CD4-positive, alpha-beta T cell treated with Interleukin-17A for 1 hour (primary cell): ENCODE measurements at places on chromosomes 3 and 15.
A peak's percentile ranks its signal among the peaks of the same experiment; 100 is the strongest.

DNA sequence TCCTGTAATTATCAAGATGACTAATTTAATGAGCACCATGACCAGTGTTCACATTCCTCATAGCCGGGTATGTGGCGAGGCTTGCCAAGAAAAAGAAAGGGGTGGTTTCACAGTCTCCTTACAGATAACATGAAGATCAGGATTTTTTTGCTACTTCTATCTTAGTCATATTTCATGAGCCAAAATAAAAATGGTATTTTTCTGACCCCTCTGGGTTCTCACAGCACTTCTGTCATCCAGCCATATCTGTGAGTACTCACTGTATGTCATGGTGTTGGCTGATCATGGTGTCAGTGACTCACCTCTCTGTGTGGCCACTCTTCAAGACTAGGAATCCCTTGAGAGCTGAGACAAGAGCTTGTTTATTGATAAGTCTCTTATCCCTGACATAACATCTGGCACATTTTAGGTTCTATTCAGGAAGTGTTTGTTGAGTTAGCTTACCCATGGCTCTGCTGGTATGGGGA lies 130.5 kb upstream of the LMCD1 start:
- no peak for DNase-seq

- no peak for DNase-seq
Observed at GRCh38 chr3:112308151-112308911, 14.3 kb upstream of the SLC9C1 start.

- no peak for DNase-seq
Observed at GRCh38 chr3:142604940-142605339, 8.7 kb downstream of the PLS1 start.

DNA sequence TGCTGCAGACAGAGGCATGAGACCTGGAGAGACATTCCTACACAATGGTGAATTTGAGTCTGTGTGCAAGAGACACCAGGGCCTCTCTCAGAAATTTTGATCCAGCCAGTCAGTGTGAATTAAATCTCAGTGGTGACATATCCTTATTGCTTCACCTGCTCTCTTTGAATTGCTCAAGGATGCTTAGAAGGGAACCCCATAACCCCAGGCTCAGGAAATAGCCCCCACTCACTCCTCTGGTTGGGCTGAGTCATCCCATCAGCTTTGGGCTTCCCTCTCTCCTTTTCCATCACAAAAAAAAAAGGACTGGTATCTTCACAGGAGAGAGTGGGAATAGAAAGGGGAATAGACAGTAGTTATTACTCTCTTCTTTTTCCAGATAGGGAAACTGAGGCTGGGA lies 33.0 kb upstream of the LARS2 start:
- no peak for DNase-seq

DNA sequence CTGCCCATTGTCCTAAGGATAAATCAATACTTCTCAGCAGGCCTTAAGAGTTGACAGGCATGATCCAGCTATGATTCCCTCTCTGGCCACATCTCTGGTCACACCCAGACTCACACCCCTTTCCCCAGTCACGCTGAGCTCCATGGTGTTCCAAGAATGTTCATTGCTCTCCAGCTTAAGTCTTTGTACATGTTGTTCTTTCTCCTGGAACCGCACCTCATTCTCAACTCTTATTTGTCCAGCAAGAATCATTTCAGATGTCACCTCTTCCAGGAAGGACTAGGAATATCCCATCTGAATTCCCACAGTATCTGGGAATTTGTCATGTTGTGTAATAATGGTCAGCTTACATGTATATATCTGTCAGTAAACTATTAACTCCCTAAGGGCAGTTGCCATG lies 118.3 kb upstream of the GALNT15 start:
- no peak for DNase-seq

DNA sequence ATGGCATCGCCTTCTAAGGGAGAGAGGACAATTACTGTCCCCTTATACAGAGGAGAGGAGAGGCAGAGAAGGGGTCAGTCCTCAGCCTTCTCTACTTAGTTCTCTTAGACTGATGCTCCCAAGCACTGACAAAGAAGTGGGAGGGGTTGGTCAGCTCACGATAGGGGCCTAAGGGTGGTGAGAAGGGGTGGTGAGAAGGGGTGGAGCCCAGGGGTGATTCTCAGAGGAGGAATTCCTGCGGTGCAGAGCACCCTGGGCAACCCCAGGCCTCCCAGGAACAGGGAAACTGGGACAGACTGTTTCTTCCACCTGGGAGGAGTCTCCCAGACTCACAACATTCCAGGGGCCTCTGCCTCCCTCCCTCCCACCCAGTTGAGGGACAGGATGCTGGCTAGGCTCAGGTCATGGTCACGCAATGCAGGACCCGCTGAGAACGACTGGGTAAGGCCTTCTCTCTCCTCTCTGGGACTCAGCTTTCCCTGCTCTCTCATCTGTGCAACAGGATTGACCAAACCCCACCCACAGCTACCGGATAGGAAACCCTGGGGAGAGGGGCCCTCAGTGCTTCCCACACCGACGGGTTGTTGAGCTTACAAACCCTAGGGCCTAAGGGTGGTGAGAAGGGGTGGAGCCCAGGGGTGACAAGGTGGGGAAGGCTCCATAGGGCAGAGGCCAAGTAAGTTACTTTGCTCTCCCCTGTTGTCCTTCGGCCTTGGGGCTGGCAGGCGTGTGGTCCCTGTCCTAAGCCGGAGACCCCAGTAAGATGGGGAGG lies 1.5 kb downstream of the TPRA1 start:
- no peak for DNase-seq

DNA sequence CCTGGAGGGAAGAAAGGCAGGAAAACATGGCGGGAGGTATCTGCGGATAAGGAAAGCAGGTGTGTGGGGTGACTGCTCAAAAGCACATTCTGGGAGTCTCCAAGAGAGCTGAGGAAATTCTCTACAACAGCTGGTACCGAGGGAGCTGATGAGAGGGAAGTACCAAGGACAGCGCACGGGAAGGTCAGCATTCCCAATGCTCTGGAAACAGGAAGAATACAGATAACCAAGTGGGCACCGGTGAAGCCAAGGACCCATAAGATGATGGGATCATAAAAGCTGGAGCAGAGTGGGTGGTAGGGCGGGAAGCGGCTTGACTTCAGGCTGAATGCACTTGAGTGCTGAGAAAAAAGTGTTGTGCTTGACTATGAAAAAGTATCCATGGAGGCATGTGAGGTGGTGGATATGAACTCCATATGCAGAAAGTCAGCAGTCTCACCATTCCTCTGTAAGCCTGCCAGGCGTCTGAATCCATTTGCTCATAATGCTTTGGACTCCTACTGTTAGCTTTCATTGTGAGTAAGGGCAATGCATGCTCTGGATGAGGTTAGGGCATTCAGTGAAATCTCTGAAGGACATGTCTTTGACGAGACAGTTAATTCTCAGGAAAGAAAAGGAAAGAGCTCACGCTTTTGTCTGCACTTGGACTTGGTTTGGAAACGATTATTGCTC lies 215.5 kb downstream of the NR1D2 start:
- no peak for DNase-seq

DNA sequence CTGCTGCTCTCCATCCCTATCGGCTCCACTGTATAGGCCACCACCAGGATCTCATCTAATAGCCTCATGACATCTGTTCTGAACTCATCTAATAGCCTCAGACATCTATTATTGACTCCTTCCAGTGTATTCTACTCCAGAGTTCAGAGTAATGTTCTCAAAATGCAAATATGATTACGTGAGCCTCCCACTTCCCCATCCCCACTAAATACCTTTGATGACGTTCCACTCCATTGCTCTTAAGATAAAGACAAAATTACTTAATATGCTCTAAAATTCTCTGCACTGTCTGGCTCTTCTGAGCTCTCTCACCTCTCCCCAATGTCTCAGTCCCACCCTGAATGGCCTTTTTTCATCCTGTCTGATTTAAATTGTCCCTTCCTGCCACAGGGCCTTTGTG lies 94.7 kb downstream of the SAMMSON start:
- no peak for DNase-seq

DNA sequence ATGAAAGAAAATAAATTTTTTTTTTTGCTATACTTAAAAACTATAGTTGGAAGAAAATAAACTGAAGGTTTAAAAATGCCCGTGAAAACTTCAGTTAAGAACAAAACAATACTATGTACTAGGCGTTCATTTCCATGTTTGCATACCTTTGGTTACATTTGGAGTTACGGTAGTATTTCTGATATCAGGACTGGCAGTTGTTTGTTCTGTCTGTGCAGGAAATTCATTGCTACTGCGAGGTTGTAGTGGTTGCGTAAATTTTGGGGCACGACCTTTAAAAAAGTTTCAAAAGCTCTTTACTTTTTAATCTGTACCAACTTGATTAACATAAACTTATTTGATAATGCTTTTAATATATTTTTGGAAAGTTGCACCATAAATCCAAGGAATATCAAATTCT lies 47.9 kb downstream of the ST3GAL6 start:
- DNase-seq: no peak

GRCh38 chr3:121793078-121793477 lies 41.8 kb downstream of the IQCB1 start:
- DNase-seq: no peak

DNA sequence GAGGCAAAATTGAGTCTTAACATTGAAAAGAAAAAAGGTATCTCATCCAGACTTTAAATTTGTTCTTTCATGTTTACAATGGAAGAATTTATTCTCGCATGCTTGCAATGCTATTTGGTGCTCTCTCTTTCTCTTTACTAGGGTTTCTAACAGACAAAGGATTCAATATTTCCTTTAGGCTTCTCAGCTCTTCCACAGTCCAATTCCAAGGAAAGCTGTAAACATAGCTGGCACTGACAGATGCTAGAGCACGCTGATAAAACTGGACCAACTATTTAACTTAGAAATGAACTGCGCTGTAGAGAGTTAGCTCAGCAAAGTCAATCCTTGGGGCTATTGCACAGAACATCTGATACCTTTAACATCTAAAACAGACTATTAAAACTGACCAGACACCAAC lies 81.3 kb downstream of the PDZRN3 start:
- DNase-seq: no peak

DNA sequence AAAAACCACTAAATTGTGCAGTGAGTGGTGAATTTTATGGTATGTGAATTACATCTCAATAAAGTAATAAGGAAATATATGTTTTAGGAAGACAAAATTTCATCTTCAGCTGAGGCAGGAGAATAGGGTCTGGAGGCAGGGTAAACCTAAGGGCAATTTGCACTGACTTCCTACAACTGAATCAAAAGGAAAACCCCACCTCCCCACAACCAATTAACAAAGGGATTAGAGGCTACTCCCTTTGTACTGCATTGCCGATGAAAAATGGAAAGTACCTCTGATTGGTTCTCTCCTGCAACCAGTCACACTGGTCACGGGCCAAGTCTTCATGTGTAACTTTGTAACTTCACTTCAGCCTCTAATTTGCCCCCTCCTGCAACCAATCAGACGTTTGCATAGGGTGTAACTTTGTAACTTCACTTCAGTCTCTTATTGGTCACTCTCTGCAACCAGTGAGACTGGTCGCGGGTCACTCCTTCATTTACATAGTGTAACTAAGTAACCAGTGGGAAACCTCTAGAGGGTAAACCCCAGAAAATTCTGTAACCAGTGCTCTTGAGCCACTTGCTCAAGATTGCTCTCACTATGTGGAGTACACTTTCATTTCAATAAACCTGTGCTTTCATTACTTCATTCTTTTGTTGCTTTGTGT lies 244.5 kb downstream of the CNTN4 start:
- DNase-seq: no peak

DNA sequence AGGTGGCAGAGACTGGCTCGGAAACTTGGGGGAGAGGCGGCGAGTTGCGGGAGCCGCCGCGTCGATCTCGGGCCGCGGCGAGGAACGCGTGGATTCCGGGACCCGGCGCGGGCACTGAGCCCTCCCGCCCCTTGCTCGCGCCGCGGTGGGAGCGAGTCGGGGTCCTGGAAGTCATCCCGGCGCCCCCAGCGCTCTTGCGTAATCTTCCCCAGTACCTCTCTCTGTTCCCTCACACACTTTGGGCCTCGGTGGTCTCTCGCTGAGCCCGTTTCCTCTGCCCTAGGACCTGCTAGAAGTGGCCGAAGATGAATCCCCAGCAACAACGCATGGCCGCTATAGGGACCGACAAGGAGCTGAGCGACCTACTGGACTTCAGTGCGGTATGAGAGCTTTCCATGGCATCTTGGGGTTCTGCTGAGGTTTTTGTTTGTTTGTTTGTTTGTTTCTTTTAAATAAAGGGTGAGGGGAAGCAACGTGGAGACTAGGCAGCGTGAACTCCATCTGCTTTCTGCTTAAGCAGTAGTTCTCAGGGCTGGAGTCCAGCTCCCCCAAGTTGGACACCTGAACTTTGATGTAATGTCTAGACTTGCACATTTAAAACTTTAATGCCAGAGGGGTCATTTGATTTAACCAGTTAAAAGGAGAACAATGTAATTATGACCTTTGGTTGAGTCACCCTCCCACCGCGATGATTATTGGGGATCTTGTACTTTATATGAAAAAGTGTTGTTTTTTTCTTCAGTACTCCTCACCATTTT lies 1.3 kb downstream of the TCF12 start:
- peak; percentile 20 for DNase-seq
